ENCODE measurements at places on chromosomes 7 and 10.

GRCh38 chr10:102119417-102120141, 589 bp downstream of the LDB1 start:
- peak; percentile 74 for DNase-seq

DNA sequence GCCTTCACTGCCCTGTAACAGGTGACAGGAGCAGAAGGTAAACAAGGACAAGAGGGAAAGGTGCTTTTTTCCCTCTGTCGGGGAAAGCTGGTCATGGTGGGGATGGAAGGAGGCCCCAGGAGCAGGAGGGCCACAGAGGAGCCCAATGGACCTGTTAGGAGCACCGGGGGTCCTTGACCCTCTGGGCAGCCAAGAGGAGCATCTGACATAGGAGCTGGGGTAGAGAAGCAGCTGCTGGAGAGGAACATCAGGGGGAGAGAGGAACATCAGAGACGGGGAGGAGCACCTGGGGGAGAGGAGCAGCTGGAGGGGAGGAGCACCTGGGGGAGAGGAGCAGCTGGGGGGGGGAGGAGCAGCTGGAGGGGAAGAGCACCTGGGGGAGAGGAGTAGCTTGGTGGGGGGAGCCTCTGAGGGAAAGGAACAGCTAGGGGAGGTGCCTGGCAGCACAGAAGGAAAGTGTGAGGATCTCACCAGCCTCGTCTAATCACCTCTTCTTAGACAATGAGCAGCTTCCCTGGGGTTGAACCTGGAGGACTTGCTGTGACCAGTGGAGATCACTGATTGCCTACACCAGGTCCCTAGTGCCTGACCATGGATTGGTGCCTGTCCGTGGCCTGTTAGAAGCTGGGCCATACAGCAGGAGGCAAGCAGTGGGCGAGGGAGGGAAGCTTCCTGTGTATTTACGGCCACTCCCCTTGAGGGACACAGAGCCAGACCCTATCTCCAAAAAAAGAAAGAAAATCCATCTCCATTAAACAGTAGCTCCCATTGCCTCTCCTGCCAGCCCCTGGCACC, 37.6 kb downstream of the JAKMIP3 start:
- no peak for DNase-seq

DNA sequence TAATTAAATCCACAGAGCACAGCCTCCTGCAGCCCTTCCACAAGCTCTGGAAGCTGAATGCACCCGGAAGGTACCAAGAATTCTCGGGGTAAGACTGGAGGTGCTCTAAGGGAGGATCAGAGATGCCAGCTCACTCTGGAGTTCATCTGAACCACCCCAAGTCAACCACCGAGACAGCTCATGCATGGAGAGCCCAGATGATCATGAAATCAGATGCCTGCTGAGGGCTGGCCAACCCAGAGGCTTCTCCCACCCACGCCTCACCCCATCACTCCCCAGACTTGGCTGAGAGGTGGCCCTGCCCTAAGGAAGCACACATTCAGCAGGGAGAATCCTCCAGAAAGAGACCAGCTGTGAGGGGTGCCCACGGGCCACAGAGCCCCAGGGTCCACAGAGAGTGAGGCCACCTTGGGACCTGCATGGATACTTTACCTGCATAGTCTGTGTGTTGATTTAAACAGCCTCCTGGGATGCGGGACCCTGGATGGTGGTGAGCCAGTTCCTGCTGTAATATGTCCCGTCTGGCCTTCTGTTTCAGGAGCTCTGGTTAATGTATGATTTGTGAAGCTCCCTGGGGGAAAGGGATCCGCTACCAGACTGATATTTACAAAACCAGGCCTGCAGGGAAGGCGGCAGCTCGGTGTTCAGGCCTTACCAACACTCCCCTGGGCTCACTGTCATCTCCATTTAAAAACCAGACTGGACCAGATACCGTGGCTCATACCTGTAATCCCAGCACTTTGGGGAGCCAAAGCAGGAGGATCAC, 64.9 kb downstream of the INSIG1 start:
- DNase-seq, result no peak

DNA sequence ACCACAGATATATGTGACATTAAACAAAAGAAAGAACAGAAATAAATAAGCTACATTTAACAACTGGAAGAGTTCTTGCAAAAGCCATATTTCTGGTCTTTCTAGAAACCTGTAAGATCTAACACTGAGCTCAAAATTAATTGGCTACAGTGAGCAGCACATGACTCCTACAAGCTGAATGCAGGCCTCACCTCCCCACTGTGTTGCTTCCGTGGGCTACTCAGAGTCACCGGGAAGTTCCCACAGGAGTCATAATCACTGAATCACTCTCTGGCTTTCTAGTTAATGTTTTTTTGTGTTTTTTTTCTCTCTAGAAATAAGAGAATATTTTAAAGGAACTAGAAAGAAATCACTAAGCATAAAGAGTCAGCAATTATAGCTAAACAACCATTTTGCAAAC, 10.2 kb upstream of the MRPS24 start:
- DNase-seq, result no peak

GRCh38 chr7:116161728-116162127, 48.6 kb upstream of the TES start:
- DNase-seq, result no peak

- no peak for DNase-seq
These were observed 156.8 kb upstream of the MAGI2 start for GRCh38 chr7:79610313-79610712.

DNA sequence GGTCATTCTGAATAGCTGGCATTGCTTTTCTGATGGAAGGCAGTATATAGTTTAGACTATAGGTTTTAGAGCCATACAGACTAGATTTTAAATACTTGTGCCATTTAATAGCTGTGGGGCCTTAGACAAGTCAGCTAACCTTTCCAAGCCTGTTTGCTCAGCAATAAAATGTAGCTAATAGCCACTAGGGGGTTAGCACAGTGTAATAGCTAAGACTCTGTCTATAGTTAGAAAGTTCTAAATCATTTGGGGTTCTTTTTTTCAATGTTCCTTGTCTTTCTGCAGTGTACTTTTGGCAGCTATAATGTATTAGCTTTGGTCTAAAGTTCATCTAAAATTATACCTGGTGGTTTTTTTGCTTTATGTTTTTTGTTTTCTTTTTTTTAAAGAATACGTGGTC, 7.5 kb upstream of the KIFBP start:
- no peak for DNase-seq

- no peak for DNase-seq
These were observed 40.1 kb downstream of the TNRC18 start for GRCh38 chr7:5383314-5384098.

DNA sequence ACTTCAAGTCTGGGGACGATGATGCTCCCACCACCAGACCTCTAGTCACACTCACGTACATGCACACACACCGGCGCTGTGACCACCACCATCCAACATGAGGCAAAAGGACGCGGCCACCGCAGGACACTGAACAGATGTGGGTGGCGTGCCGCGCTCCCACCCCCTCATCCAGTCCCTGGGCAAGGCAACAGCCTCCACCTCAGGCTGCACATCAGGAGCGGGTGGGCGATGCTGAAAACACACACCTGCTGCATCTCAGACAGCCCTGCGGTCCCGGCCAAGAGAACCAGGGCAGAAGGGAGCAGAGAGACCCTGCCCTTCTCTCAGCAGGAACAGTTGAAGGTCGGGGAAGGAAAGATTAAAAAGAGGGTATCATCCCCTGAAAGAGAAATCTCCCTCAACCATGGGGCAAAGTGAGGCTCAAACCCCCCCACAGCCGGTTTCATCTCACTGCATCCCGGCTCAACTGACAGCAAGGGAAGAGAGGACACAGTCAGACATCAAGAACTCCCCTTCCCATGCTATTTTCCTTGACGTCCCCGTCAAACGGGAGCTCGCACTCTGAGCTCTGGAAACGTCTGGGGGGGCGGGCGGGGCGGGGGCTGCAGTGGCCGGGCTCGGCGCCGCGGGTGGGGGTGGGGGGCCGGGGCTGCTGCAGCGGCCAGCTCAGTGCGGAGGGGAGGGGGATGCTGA, 1.1 kb downstream of the CAMK2G start:
- DNase-seq, result no peak

DNA sequence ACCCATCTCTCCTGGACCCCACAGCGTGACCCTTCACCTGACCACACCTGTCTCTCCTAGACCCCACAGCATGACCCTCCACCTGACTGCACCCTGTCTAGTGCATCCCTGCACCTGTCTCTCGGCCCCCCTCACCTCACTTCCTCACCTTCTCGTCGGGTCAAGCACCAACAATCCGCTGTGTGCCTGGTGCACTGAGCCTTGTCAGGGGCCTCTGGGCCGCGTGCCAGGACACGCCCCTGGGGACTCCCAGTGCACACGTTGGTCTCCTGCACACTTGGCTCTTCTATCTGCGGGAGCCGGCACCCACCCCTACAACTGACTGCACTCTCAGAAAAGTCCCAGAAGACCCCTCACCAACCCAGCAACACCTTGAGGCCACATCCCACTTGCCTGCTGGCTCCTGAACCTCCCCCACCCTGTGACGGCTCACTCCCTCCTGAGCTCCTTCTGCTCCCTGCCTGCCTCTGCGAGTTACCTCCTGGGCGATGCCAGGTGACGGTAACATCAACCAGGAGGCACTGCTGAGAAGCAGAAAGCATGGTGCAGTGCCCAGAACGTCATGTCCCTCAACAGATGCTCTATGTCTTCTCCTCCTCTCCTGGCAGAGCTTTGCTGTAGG, 147.6 kb downstream of the DIP2C start:
- DNase-seq, result no peak

DNA sequence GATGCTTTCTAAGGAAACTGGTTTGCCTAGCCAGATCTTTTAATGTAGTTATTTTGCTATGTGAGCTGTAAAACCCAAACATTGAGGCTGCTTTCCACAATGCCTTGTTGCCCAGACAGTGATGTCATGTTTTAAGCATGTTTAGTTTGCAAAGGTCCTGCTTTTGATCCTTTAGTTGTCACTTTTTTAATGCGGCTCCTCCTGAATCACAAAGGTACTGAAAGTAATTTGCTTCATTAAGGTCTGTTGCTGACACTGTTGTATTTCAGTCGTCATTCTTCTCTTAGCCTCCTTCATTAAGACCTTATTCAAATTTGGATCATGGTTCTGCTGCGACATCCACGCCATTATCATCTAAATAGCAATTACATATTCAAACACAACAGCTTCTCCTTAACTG, 10.6 kb downstream of the RPA3 start:
- no peak for DNase-seq

- no peak for DNase-seq
These were observed 329.2 kb upstream of the NPVF start for GRCh38 chr7:25557379-25557917.

DNA sequence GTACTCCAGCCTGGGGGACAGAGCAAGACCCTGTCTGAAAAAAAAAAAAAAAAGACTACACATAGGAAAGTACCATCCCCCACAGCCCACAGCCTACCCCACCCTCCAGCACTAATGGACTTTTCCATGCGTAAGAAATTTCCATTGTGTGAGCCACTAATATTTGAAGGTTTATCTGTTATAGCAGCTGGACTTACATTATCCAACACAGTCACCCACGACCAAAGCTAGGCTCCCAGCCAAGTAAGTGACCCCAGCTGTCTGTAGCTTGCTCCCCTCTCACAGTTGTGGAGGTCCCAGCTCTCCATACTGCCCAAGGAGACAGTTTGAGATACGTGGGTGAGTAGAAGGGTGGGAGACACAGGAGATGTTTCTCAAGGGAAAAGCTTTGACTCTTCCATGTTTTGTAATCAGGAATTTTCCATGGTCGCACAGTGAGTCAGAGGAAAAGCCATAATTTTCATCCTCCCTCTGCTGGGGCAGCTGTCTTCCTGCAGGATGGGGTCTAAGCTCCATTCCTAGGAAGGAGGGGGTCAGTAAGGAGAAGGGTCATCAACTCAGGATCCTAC, 57.4 kb downstream of the CAV1 start:
- DNase-seq, result no peak

- no peak for DNase-seq
These were observed 10.2 kb downstream of the CYREN start for GRCh38 chr7:135160098-135160857.

GRCh38 chr7:12303062-12303461, 92.0 kb downstream of the TMEM106B start:
- no peak for DNase-seq

- no peak for DNase-seq
These were observed 71.7 kb downstream of the NRBF2 start for GRCh38 chr10:63204667-63205391.

GRCh38 chr10:4181081-4181480, 396.1 kb upstream of the KLF6 start:
- DNase-seq, result no peak

Data from activated T-cell treated with anti-CD3 and anti-CD28 coated beads, Interleukin-2, amount 50 U/mL, for 24 hours (primary cell).